ENCODE measurements at places on chromosomes 7 and 10. TPM values are rescaled to one million over a fixed set of nuclear protein-coding genes. Genes with fewer than 3 reads are reported as not detected.

GRCh38 chr7:106773228-106773627 lies 91.9 kb upstream of the PIK3CG start:
- DNase-seq = no peak

- DNase-seq = no peak
Measured at GRCh38 chr10:1739751-1740150, 2.4 kb upstream of the ADARB2 start.

- no peak for DNase-seq
Measured at GRCh38 chr7:42017349-42017986, 219.5 kb downstream of the GLI3 start.

The MTERF1 gene
- 11.4 TPM for total RNA-seq

The VWA2 gene
- total RNA-seq = not detected

The SLC35G1 gene
- 6.0 TPM for total RNA-seq

The ENKUR gene
- total RNA-seq = not detected

The ELN gene
- 39.6 TPM for total RNA-seq

The CELF2 gene
- total RNA-seq = 48.9 TPM

The UBE3C gene
- 55.7 TPM for total RNA-seq

The TLL2 gene
- 0.16 TPM for total RNA-seq

The BAZ1B gene
- 47.2 TPM for total RNA-seq
